ENCODE measurements at places on chromosomes 3 and 15.

DNA sequence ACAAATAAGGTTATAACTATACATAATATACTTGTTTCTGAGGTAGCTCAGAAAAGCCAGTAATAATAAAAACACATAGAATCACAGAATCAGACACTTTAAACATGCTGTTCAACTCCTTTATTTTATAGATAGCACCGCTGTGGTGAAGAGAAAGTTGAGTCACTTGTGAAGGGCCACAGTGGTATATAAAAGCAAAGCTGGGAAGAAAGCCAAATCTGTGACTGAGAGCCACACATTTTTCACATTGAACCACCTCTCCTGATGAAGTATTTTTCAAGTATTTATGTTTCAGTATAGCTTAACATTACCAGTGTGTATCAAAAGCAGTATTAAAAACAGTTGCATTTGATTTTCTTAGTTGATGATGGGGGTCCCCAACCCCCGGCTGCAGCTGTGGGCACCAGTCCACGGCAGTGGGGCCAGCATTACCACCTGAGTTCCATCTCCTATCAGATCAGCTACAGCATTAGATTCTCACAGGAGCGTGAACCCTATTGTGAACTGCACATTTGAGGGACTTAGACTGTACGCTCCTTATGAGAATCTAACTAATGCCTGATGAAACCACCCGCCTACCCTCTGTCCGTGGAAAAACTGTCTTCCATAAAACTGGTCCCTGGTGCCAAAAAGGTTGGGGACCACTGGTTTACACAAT lies 46.2 kb downstream of the TBL1XR1 start:
- no peak for DNase-seq

DNA sequence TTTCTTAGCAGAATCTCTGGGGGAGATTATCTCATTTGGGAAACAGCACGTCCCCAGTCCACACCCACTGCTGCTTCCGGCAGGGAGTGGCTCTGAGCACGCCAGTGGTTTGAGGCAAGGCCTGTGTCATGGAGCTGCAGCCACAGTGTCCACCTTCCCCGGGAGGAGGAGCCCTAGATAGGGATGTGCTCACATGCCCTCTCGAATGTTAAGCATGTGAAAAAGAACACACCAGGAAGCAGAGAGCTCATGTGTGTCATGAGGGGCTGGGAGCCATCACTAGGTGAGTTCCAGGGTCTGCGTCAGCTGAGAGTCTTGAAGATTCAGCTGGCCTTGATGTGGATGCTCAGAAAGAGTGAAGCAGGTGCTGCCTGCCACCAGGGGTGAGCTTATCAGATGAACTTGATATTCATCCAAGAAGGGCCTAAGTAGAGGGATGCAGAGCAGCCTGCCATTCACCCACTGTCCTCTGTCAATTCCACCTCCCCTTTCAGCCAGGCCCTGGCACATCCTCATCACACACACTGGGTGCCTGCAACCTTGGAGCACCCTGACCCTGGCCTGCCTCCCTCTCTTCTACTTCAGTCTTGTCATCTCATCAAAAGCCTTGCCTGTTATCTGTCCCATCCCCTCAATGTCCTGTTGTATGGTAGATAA lies 16.3 kb downstream of the ITGA11 start:
- DNase-seq, result no peak

GRCh38 chr3:126997455-126998038 lies 14.6 kb downstream of the PLXNA1 start:
- no peak for DNase-seq

DNA sequence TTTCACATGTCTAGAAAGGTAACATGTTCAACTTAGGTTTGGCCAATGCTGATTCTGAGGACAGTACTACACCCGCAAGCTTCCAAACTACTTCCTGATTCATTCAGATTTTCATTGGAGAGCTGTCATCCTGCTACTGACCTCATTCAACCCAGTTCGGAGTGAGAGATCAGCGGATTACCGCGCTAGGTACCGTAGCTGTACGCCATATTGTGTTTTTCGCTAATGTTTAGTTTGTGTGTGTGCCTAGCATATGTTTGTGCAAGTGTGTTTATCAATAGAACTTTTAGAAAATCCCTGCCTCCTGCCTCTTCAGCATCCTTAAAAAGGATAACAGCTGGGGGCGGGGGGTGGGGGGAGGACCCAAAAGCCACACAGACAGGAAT lies 1.1 kb downstream of the ZBTB20 start:
- DNase-seq, result peak; percentile 69

GRCh38 chr3:10775259-10775658 lies 40.8 kb upstream of the SLC6A11 start:
- DNase-seq, result no peak

- DNase-seq, result no peak
Observed at GRCh38 chr3:127296166-127296565, 8.3 kb upstream of the PRR20G start.

GRCh38 chr3:114231616-114232015 lies 5.8 kb downstream of the ZNF80 start:
- no peak for DNase-seq

DNA sequence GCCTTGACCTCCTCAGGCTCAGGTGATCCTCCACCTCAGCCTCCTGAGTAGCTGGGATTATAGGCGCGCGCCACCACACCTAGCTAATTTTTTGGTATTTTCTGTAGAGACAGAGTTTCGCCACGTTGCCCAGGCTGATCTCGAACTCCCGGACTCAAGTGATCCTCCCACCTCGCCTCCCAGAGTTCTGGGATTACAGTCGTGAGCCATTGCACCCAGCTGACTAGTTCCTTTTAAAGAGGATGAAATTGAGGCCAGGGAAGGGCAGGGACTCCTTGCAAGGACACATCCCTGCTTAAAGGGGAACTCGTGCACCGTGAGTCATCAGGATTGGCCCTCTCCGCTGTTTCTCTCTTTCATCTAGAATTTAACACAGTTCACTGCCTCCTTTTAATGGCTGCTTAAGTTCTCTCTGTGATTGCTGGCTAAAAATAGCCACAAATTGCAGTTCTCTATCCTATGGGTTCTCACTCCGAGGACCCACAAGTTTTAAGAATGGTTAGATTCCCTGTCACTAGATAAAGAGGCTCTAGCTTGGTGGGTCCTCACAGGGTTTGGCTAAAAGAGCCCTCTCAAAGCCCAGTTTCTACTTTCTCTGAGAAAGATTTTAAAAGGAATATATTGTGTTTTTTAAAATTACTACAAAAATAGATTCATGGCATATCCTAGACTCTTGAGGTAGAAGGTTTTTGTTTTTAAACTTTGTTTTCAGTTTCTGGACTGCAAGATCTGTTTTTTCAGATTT lies 1.4 kb downstream of the CRTAP start:
- DNase-seq, result peak; percentile 97

- DNase-seq, result no peak
Observed at GRCh38 chr15:81947548-81947947, 98.3 kb downstream of the MEX3B start.

GRCh38 chr3:109045271-109046040 lies 72.5 kb downstream of the MORC1 start:
- no peak for DNase-seq

- DNase-seq, result no peak
Observed at GRCh38 chr3:51173518-51174271, 211.4 kb upstream of the MANF start.

DNA sequence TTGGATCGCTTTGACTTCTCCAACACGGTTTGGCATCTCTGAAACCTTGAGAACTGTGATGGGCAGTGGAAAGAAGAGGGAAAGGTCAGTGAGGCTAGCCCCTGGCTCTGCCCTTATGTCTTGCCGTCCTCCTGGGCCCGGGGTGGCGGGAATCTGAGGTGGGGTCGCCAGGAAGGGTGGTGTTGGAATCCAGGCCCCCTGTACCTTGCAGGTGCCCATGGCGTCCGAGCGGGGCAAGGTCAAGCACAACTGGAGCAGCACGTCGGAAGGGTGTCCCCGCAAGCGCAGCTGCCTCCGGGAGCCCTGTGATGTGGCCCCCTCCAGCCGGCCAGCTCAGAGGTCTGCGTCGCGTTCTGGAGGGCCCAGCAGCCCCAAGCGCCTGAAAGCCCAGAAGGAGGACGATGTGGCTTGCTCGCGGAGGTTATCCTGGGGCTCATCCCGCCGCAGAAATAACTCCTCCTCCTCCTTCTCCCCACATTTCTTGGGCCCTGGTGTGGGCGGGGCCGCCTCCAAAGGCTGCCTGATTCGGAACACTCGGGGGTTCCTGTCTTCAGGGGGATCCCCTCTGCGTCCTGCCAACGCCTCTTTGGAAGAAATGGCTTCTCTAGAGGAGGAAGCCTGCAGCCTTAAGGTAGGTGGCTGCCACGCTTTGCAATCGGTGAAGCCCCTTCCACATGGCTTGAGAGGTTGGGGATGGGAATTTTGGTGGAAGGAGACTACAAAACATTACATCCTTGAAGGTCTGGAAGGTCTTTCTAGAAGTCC lies 907 bp downstream of the TATDN2 start:
- no peak for DNase-seq

- DNase-seq, result no peak
Observed at GRCh38 chr15:57327985-57328471, 48.3 kb upstream of the CGNL1 start.

Data from foreskin melanocyte (primary cell).